ENCODE measurements at places on chromosomes 5 and 9.

- H3K27me3 ChIP-seq: no peaks in the 10 kb centered on the region
- H3K27ac ChIP-seq: no peak overlapping the region
- H3K36me3 ChIP-seq: no peaks in the 10 kb centered on the region
- DNase-seq: no peak
These were observed 186.7 kb downstream of the PDZD2 start for GRCh38 chr5:31825518-31826068.

DNA sequence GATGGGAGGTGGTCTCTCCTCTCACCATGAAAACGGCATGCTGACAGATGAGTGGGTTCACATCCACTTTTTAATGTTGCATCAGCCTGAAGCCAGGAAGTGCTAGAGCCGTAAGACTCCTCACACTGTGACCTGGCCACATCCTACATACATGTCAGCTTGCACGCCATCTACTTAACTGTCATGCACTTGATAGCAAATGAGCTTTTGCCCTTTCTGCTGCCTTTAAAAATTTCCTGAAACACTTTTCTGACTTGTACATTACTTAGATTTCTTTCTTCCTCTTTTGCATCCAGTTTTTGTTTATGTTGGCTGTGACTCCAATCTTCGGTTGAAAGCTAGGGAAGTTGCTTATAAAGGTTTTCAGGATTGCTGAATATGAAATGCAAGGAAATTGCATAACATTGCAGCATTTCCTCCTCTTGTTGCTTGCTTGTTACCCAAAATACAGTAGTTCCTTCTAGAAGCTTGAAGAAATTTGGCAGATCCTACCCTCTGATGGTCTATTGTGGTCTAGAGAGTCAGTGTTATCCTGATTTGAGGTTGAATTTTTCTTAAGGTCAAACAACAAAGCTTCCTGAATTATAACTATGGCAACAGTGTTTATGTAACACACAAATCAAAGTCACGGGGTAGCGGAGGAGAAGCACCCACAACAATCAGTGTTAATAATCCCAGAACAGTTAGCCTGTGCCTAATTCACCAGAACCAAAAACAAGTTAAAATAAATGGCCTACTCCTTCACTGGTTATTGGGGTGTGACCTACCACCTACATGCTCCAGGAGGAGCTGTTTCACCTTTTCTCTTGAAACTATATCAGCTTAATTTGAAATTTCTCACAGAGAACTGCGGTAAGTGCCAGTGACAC is 232.5 kb downstream of the ARHGAP26 start:
- H3K4me3 ChIP-seq: peak overlapping the region; percentile 19
- no peaks in the 10 kb centered on the region for H3K27me3 ChIP-seq
- H3K4me1 ChIP-seq: peaks cover 62% of the 10 kb centered on the region
- no peaks in the 10 kb centered on the region for H3K36me3 ChIP-seq
- peak overlapping the region; percentile 81 for H3K27ac ChIP-seq
- DNase-seq: peak; percentile 58

DNA sequence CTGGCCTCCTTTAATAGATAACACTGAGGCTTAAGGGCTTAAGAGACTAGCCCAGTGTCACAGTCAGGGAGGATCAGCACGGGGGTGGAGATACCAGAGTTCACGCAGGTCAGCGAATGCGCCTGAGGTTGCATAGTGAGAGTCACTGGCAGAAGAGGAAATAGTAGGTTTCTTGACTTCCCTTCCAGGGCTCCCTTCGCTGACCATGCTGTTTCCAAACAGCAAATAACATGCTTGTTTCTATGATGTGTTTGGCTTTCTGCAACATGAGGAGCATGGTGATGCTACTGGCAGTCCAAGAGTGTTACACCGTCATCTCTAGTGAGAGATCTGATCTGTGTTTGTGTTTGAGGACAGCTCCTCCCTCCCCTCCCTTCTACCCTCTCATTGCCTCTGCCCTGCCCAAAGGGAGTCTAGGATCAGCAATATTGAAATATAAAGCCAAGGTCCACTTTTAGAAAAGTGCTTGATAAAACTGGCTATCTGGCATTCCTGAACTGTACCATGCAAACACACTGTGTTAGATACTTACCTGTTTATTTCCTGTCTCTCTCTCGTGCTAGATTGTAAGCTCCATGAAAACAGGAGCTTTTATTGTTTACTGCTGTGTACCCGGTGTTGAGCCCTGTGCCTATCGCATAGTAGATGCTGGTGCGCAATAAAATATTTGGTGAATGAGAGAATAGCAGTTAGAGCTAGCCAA is 12.3 kb downstream of the TLE4 start:
- no peak overlapping the region for H3K4me3 ChIP-seq
- H3K36me3 ChIP-seq: no peaks in the 10 kb centered on the region
- no peaks in the 10 kb centered on the region for H3K27me3 ChIP-seq
- H3K27ac ChIP-seq: no peak overlapping the region
- no peak for DNase-seq

DNA sequence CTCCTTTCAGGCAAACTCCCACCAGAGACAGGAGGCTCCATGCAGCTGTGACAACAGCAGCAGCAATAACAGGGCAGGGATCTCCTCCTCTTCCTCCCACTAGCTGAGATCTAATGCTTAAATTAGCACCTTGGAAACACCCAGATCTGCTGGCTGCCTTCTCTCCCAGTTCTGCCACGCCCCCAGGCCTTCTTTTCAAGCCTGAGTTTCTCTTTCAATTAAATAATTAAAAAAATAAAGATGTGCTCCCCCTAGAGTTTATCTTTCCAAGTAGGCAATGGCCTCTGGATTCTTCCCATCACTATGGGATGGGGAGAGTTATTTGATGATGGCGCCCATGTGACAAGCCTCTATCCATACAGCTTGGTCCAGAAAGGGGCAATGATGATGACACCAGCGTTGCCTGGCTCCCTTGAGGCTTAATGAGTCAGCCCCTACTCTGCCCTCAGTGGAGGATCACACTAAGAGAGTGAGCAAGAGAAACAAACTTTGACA is 3.8 kb downstream of the FAM219A start:
- no peak overlapping the region for H3K27ac ChIP-seq
- no peaks in the 10 kb centered on the region for H3K36me3 ChIP-seq
- no peaks in the 10 kb centered on the region for H3K27me3 ChIP-seq
- DNase-seq: no peak
- no peak overlapping the region for H3K4me3 ChIP-seq
- H3K4me1 ChIP-seq: peaks cover 20% of the 10 kb centered on the region

- no peaks in the 10 kb centered on the region for H3K36me3 ChIP-seq
- H3K4me1 ChIP-seq: no peaks in the 10 kb centered on the region
- no peak overlapping the region for H3K4me3 ChIP-seq
- DNase-seq: no peak
These were observed 31.1 kb downstream of the TNC start for GRCh38 chr9:115086886-115087285.

All from CD8-positive, alpha-beta memory T cell (primary cell).